Bronchial epithelial cell (primary cell): ENCODE measurements at places on chromosomes 6 and 20. TPM values are rescaled to one million over a fixed set of nuclear protein-coding genes. Genes with fewer than 3 reads are reported as not detected.

DNA sequence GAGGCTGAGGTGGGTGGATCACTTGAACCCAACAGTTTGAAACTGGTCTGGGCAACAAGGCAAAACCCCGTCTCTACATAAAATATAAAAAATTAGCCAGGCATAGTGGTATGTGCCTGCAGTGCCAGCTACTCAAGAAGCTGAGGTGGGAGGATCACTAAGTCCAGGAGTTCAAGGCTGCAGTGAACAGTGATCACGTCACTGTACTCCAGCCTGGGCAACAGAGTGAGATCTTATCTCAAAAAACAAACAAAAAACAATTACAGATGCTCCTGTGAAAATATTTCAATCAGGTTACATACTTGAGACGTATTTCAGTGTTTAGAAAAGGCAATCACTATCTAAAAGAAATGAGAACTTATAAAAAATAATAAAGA lies 33.8 kb downstream of the RANBP9 start:
- no peak for DNase-seq

- DNase-seq, result no peak
Measured at GRCh38 chr20:59040667-59041066, 1.9 kb downstream of the PRELID3B start.

- no peak for DNase-seq
Measured at GRCh38 chr20:53950031-53950430, 120.4 kb downstream of the BCAS1 start.

The ULBP1 gene
- 1.1 and 4.1 TPM in 2 replicates for total RNA-seq

The PACRG gene
- under 0.01 and 0.51 TPM in 2 replicates for total RNA-seq

DNA sequence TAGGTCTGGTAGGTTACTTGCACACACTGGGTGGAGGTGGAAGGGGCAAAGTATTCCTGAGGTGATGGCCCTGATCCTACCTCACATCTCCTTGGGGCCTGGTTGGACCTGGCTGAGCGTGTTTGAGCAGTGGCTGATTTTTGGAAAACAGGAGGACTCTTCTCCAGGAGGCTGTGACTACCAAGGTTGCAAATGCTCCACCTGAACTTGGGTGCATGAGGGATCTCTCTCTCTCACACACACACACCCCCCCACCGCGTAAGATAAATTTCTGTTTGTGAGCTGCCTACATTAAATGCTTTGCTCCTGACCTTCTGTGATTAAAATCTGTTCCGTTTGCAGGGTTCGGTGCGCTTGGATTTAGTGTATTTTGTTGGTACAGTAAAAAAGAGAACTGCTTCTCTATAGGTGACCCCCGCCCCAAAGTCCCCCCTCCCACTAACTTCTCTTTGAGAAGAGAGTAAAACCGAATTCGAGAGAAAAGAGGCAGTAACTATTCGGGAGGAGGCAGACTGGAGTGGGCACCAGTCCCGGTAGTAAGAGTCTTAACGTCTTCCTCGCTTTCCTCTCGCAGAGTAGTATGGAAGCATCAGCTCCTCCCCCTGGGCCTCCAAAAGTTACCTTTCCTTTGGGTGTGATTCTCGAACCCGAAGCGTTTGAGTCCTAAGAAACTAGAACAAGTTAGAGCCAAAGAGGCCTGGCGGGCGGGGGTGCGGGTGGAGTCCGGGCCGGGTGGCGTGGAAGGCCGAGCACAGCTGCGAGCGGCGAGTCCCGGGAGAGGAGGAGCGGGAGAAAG lies 585 bp upstream of the DSE start:
- peak; percentile 75 for DNase-seq

GRCh38 chr6:1832844-1833787 lies 223.4 kb downstream of the FOXC1 start:
- DNase-seq, result no peak

GRCh38 chr6:137146206-137146605 lies 27.2 kb downstream of the IL22RA2 start:
- no peak for DNase-seq

DNA sequence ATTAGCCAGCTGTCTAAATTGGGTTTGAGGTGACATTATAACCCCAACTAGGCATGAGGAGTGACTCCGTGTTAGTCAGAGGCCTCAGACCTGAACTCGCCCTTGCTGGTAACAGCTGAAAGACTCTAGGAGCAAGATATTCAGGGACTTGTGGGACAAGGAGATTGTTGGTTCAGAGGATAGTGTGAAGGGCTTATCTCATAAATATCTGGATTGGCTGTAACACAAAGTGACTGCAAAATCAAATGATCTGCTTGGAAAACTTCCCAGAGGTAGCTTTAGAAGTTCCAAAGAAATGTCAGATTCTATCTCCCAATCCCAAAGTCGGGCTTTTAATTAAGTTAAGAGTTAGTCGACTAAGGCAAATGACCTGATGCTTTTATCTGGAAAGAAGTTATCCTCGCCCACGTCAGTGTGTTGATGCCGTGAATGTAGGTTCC lies 72.4 kb downstream of the TULP4 start:
- DNase-seq, result peak; percentile 9

GRCh38 chr20:31972471-31973021 lies 4.6 kb downstream of the XKR7 start:
- DNase-seq, result no peak

GRCh38 chr6:162109480-162110050 lies 618.0 kb downstream of the PRKN start:
- peak; percentile 86 for DNase-seq

DNA sequence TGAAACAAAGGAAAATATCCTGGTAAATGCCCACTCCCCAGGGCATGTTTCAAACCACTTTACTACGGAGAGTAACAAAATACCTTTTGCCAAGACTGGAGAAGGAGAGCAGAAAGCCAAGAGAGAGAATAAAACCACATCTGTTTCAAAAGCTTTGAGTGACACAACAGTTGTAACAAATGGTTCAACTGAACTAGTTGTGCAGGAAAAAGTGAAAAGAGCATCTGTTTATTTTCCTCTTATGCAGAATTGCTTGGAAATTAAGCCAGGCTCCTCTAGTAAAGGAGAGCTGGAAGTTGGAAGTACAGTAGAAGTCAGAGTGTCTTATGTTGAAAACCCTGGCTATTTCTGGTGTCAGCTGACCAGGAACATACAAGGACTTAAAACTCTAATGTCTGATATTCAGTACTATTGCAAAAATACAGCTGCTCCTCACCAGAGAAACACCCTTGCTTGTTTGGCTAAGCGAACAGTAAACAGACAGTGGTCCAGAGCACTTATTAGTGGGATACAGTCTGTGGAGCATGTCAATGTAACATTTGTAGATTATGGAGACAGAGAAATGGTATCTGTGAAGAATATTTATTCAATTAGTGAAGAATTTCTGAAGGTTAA lies 2.6 kb downstream of the TDRD6 start:
- no peak for DNase-seq

DNA sequence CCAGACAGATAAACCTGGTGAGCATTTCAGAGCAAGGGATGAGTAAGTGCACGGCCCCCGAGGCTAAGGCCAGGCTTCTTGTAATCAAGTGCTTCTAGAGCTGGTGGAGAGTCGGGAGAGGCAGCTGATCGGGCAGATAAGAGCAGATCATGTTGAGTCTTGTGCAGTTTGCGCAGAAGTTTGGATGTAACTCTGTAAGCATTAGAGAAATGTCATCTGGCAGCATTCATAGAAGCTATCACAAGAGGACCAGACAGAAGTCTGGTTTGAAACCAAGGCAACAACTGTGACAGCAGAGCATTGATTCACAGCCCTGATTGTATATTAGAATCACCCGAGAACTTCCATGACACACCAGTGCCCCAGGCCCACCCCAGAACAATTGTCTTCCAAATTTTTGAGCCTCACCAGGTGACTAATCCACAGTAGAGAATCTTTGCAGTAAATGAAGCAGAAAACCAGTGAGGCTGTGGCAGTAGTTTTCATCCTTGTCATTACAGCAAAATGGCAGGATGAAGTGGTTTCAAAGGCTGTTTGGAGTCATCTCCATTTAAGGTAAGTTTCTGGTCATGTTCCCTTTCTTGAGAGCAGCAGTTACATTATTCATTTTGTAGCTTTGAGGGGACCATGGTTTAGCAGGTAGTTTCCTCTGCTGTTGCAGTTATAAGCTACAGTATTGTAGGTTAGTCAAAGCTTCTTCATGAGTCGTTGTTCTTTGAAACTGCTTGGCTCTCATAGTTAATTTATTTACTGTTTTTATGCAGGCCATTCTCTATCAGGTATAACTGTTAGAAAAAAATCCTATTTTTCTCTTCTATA lies 84.1 kb downstream of the RNF217 start:
- peak; percentile 100 for DNase-seq

GRCh38 chr6:36095497-36096391 lies 34.6 kb upstream of the MAPK13 start:
- DNase-seq, result no peak

GRCh38 chr6:117976030-117976651 lies 69.1 kb downstream of the SLC35F1 start:
- DNase-seq, result peak; percentile 60

DNA sequence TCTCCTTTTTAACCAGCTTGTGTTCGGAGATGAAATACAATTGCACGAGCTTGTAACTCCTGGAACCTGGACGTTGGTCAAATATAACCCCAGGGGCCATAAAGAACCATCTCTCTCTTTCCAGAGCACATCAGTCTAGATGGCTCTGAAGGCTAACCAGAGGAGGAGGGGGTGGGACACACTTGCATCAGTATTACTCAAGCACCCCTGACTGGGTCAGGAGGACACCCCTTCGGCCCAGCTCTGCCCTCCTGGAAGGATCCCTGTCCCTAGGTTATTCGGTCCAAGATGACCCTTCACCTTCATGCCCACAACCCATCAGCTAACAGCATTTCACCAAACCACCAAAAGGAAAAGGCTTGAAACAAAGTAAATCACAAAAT lies 67.1 kb downstream of the FYN start:
- no peak for DNase-seq

The XKR7 gene
- total RNA-seq, result not detected in 2 replicates

The CST4 gene
- not detected in 2 replicates for total RNA-seq

DNA sequence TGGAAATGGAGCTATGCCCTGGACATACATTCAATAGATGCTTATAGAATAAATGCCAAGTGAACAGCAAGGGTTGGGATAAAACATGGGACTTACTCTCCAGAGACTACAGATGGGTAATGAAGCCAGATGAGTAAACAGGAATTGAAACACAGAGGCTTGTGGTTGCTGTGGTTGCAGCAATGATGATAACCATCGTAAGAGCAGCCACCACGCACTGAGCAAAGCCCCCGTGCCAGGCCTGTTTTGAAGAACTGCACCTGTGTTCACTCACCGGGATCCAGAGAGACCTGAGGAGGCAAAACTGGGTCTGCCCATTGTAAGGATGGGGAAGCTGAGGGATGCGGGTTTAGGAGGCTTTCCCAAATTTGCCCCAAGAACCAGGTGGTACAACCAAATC lies 431.1 kb upstream of the CDH4 start:
- DNase-seq, result no peak

DNA sequence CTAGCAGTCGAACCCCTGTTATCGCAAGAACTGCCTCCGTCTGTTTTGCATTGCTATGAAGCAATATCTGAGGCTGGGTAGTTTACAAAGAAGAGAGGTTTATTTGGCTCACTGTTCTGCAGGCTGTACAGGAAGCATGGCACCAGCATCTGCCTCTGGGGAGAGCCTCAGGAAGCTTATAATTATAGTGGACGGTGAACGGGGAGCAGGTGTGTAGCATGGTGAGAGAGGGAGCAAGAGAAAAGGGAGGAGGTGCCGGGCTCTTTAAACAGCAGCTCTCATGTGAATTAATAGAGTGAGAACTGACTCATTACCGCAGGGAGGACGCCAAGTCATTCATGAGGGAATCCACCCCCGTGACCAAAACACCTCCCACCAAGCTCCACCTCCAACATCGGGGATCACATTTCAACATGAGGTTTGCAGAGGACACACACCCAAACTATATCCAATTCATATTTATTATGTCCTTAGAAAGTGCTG lies 172.6 kb upstream of the KCNG1 start:
- peak; percentile 90 for DNase-seq

DNA sequence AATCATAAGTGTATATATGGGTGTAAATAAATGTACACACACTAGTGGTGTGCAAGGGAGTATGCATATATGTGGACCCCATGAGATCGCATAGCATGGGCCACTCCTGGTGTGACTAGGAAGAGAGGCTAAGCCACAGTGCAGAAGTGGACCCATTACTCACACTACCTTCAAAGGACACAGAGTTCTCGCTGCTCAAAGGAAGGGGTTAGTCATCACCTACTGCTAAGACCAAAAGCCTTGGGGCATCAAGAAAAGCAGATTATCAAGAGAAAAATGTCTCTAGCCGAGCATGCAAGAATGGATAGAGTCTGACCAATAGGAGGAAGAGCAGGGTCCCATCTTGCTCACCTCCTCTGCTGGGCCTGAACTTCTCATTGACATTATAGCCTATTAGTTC lies 195.5 kb downstream of the MAFB start:
- DNase-seq, result peak; percentile 93

The SPDEF gene
- 2.4 and 5.0 TPM in 2 replicates for total RNA-seq

GRCh38 chr6:112549749-112550148 lies 202.6 kb downstream of the RFPL4B start:
- no peak for DNase-seq

The HLA-G gene
- total RNA-seq, result 4.9 and 13.2 TPM in 2 replicates

- no peak for DNase-seq
Measured at GRCh38 chr6:44257753-44258324, 511 bp upstream of the SLC35B2 start.

GRCh38 chr20:6604179-6604578 lies 163.3 kb upstream of the BMP2 start:
- DNase-seq, result no peak

DNA sequence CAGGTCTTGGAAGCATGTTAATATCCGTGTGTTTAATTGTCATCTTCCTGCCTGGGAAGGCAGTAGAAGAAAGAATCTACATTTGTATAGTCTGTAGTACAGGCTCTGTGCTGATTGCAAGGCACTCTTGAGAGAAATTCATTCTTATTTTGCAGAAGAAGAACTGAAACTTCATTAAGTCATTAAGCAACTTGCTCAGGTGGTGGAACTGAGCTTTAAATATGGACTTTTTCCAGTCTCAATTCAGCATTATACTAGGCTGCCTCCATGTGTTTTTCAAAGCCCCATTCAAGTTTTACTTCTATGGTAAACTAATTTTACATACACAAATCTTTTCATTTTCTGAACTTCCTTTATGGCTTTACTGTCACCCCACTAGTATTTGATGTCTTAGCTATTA lies 18.7 kb downstream of the ZNF451 start:
- no peak for DNase-seq

DNA sequence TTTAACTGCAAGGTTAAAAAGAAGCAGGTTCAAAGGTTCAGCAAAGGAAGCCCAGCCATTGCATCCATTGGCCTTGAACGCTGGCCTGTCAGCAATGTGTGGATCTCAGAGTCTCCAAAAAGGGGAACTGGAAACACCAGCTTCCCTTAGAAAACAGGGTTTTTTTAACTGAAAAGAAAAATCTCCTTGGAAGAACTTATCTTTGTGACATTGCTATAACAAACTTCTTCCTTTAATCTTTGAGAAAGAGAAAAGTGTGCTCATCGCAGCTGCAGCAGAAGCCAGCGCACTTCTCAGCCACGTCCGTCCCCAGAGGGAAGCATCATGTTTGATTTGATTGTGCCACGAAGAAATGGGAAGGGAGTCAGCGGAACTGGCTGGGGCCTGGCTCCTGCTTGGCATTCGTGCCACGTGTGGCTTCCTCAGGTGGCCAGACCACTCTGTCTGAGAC lies 215.0 kb downstream of the SYNDIG1 start:
- DNase-seq, result no peak

The LY6G6D gene
- total RNA-seq, result not detected in 2 replicates
